Stimulated activated CD8-positive, alpha-beta memory T cell treated with anti-CD3 and anti-CD28 coated beads, Interleukin-4, amount 100 ng/mL, for 48 hours (primary cell): ENCODE measurements at places on chromosomes 6 and 20.

GRCh38 chr6:20109526-20109925 lies 102.7 kb downstream of the MBOAT1 start:
- no peak for DNase-seq

DNA sequence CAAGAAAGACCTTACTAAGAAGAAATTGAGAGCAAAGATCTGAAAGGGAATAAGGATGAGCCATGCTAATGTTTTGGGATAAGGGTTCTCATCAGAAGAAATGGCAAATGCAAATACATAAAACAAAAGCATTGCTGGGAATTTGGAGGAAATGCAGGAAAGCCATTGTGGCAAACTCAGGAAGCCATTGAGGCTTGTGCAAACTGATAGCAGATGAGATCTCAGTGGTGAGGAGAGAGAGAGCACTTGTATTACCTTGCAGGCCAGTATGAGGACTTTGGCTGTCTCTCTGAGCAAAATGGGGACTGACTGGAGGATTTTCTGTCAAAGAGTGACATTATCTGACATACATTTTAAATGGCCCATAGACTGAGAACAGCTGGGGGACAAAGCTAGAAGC lies 103.0 kb downstream of the ADGRB3 start:
- no peak for DNase-seq

- peak; percentile 54 for DNase-seq
Observed at GRCh38 chr6:24520929-24521546, 26.3 kb downstream of the ALDH5A1 start.

DNA sequence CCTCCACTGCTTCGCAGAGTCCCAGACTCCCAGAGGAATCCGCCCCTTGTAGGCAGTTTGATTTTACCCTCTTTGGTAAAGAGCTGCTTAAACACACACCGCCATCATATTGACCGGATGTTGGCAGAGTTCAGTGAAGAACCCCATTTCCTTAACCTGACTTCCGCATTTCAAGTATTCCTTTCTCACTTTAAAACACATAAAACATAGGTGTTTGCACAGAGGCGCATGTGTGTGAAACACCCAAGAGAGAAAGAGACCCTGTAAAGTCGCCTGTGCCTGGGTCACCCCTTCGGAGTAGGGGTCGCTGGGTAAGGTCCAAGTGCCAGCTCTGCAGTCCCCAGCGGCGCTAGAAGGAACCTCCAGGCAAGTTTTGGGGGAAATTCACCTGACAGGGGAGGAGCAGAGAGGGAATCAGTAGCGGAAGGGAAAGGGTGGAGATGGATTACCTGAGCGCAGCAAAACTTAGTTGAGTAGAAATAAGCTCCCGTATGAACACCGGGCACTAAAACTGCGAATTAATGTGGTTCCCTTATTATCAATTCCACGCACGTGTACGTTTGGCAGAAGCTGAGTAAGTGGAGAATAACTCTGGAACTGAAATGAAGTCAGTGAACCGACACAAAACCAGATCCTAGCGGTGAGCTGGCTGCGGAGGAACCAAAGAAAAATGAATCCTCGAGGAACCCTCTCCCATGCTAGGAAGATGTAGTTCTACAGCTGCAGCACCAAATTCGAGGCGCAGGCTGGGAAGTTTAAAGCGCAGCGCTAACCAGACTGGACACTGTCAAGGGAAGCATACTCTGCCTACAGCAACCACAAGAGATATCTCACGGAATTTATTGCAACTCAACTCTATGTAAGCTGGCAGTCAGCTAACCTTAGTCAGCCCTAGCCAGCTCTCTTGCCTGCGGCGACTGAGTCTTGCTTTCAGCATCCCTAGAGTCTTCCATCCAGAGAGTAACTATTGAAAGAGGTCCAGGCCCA lies 3.5 kb upstream of the HTR1B start:
- peak; percentile 27 for DNase-seq

DNA sequence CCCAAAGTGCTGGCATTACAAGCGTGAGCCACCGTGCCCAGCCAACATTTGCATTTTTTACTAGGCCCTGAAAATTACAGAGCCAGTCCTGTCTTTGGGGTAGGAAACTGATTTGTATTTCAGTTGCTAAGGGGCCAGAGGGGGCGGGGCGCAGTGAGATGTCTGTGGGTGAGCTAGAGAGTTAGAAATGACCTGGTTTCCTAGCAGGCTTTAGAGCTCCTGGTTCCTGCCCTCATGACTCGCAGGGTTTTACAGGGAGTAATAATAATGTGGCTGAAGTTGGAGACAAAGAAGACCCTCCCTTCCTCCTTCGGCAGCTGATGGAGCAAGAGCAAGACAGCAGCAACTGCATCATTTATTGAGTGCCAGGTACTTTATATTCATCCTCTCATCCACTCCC lies 131.5 kb downstream of the TFAP2C start:
- no peak for DNase-seq

DNA sequence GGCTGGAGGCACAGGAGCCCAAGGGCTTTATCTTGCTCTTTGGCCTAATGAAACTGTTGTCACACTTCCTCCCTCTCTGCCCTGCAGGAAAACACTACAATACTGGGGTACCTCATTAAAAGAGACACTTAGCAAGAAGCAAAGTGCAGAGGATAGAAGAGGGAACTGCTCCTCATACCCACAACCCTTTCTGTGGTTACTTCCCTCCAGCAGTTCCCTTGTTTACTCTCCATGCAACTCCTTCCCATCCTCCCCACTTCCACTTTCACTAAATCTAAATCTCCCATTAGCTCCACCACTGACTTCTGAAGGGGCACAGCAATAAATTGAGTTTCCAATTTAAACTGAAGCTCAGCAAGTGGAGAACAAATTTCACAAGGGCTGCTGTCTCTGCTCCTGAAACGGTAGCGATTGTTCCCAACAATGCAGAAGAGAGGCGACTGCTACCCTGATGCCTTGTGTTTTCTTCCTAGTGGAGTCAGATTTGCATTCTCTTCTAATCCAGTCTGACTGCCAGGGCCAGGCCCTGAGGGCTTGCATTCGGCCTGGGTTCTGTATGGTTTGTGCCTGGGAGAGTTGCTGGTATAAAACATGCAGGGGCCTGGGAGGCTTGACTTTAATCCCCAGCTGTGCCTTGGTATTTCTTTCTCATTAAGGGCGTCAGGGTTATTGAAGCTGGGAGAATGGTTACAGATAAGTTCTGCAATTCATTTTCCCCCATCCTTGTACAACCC lies 454.7 kb downstream of the TFAP2B start:
- no peak for DNase-seq

- DNase-seq: no peak
Observed at GRCh38 chr20:61810066-61810737, 255.5 kb downstream of the TAF4 start.

- no peak for DNase-seq
Observed at GRCh38 chr20:16111852-16112412, 461.3 kb downstream of the KIF16B start.

DNA sequence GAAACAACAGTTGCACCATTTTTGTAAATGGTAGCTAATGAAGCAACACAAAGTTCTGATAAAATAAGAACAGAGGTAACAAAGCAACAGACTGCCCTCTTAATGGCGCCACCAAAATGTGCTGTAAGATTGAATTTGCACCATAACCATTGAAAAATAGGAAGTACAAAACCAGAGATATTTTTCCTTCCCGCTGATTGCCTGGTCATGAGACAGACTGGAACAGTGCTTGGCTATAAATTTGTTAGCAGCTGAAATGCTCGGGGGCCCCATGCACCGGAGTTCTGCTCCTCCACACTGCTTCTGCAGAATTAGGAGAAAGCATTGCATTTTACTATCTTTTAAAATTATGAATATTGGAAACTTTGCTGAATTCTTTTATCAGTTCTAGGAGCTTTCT lies 164.4 kb upstream of the QKI start:
- DNase-seq: no peak
